ENCODE measurements at places on chromosomes 12 and 14.
A peak's percentile ranks its signal among the peaks of the same experiment; 100 is the strongest.

DNA sequence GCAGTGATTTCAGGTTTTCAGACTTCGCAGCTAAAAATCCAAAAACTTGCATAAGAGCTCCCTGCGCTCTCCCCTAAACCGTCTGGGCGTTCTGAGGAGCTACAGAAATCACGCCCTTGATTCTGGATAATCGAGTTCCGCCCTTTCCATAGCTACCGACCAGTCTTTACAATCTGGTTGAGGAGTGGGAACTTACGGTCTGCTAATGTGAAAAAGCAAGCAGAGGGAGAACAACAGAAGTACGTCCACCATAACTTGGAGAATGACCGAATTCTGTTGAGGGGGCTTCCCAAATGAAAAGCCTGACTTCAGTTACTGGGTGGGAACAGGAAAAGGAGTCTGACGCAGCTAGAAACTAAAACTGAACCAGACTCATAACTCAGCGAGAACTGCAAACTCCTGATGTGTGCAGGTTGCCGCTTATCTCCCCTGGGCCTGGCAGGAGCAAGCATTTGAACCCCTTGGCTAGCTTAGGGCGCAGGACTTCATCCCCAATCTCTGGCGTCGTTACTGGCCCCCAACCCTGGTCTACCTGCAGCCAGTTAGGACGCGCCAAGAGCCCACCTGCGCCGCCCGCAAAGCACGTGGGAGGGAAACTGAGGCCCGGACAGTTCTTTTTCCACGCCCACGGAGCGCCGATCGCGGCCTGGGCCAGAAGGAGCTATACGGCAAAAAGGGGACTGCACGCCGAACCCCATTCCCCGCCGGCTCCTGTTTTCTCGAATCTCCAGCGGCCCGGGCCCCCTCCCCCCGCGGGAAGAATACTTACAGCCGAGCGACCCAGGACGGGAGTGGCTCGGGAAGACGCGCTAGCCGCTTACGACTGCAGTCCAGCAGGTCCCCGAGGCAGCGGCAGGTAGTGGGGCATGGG is 838 bp downstream of the LRIG3 start:
- no peak for DNase-seq

- DNase-seq, result no peak
Observed at GRCh38 chr12:130439250-130439649, 101.6 kb downstream of the PIWIL1 start.

- no peak for DNase-seq
Observed at GRCh38 chr12:104729610-104730446, 228.3 kb downstream of the SLC41A2 start.

DNA sequence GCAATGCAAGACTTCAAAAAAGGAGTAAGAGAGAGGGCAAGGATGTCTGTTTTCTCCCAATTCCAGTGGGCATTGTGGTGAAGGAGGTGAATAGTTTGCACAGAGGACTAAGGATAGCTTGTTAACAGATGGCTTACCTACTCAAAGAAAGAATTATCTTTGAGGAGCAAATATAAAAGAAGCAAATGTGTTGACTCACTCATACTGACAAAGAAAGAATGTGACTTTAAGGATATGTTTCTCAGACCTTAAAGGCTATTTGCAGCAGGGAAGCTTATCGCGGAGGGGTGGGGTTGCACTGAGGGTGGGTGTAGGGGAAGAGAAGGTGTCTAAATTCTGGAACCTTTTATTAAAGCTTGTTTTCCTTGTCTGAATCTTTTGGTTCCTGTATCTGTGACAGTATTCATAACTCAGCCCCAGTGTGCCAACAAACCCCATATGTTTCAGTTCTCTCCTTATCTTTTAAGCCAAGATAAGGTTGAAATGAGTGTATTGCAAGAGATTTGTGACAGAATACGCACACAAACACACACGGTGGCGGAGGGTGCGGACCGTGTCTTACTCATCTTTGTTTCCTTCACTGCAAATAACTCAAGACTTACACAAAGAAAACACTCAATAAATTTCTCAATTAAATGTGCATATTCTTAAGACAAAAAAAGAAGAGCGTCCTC is 146.4 kb upstream of the ARID2 start:
- no peak for DNase-seq

DNA sequence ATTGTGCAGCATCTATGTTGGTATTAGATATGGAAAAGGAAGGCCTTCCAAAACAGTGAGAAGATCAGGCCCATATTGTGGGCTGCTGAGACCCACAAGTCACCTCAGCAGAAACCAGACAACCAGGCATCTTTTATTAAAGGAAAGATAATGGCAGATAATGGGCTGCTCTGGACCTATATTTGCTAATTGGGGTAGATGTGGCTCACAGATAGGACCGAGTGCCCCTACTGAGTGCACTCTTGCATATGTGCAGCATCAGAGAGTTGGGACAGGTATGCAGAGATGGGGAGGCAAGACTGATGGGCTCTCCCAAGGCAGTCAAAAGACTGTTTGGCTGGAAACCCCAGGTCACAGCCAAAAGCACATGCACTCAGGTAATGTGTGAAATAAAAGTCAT is 149.8 kb upstream of the GZMB start:
- DNase-seq, result no peak

DNA sequence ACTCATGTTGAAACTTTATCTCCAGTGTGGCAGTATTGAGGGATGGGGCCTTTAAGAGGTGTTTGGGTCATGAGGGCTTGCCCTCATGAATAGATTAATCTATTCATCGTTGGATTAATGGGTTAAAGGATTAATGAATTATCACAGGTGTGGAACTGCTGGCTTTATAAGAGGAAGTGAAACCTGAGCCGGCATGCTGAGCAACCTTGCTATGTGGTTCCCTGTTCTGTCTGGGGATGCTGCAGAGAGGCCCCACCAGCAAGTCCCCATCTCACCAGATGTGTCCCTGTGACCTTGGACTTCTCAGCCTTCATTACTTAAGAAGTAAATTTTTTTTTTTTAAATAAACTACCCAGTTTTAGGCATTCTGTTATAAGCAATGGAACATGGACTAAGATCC is 109.6 kb downstream of the DYRK2 start:
- DNase-seq, result peak; percentile 7

DNA sequence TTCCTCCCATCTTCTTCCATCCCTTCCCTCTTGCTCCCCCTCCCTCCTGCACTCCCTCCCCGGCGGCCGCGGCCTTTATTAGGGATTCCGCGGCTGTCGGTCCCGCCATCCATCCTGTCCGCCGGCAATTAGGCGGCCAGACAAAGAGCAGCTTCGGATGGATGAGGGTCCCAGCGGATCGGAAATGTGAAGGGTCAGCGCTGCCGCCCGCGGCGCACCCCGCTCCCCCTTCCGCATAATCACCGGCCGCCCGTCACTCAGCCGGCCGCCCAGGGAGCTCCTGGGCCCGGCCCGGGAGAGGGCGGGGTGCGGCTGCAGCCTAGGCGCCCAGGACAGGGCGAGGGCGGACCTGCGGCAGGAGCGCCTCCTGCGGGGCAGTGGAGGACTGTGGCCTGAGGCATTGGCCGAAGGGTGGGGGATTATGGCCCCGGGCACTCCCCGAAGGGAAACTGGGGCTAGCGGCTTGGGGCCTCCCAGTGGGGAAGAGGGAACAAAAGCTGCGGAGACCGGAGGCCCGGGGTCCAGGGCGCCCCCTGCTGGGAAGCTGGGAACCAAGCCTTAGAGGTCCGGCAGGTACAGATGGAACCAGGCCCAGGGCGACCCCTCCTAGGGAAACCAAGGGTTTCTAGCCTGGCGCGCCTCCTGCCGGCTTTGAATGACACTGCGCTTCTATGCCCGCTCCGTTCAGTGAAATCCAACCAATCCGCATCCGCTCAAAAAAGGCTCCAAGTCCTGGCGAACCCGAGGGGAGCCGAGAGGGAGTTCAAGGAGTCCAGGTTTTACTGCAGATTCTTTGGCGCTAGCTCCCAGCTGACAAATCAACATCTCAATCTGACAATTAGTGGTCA is 4.4 kb upstream of the DNAJC22 start:
- DNase-seq, result peak; percentile 98

- DNase-seq, result no peak
Observed at GRCh38 chr14:70648346-70648745, 6.6 kb downstream of the TTC9 start.

DNA sequence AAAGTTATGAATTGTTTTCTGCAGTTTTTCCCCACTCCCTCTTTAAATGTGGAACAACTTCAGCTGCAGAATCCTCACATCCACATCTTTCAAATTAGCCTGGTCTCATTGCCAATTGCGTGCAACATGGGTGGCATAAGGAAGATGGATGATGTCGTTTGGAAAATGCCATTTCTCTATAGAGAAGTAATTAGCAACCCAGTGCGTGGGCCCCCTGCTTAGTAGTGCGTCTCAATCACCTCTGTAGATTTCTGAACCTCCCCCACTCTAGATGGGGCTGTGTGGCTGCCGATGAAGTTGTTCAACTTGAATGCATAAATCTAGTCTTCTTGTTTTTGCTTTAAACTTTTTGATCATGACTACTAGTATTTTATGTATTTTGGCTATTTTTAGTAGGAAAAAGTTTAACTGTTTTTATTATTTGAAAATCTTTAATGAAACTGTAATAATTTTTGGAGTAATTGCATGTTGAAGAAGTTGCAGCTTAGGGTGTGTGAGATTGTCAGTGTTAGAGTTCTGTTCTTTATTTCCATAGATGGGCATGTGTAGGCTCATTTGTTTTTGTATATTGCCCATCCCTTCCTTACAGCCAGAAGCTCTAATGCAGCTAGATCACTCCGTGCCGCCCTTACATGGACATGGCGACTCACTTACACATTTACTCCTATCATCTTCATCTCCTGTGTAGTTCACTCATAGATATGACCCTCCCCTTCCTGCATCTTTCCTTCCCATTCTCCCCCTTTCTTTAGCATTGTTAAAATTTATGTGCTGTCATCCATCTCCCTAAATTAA is 358.2 kb downstream of the DIO2 start:
- DNase-seq, result no peak

GRCh38 chr12:109925185-109925840 is 25.2 kb downstream of the TCHP start:
- no peak for DNase-seq

DNA sequence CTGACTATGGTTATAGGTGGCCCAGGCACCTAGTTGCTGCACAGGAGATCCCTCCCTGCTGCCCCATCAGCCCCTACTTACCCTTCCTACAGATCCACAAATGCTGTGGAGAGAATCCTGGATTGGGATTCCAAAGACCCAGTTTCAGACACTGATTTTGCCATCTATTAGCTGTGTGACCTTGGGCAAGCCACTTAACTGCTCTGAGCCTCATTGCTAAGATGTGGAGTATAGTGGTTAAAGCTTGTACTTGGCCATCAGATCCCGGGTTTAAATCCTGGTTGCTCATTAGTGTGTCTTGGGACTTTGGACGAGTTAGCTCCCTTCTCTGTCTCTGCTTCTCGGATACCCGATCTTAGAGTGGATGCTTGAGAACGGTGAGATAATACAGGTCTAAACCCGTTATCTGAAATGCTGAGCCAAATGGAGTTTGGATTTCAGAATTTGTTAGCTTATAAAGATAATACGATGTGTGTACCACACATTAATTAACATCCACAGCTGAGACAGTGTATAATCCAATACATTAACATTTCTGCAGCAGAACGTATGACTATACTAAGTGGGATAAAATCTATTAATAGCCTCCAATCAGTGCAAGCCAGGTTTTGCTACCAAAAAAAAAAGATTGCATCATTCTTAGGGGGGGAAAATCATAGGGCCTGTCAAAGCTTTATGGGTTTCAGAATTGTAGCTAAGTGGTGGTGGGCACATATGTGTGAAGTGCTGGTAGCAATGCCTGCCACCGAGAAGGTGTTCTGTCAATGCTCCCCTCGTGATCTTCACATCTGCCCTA is 16.0 kb downstream of the PROX2 start:
- no peak for DNase-seq

DNA sequence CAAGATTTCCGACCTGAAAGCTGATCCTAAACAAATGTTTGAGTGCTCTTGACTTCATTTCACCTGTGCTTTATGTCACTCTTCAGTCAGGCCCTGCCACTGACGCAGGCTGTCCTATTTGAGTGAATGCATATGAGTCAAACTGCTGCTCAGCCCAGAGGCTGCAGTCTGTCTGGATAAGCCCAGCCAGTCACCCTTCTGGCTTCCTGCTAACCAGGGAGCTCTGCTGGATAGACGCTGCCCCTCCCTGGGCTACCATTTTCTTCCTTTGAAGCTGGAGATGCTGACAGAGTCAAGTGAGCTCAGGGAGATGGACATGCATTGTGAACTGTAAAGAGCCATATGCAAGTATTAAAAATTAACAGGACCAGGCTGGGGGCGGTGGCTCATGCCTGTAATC is 5.1 kb upstream of the TUNAR start:
- no peak for DNase-seq

DNA sequence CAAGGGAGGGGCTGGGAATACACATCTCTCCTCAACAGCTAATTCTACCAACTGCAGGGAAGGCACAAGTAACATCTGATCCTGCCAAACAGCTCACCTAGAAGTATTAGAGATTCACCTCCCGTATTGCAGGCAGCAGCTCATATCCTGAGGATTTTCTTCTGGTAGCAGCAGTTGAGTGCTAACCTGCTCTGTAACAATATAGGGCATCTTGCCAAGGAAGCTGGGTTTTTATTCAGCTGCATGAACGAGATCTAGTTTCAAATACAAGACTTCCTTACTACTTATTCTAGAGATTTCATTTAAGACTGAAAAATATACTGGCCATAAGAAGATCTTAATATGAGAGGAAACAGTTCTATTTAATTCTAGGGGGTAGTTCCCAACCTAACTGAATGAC is 261.4 kb upstream of the USP15 start:
- DNase-seq, result no peak

DNA sequence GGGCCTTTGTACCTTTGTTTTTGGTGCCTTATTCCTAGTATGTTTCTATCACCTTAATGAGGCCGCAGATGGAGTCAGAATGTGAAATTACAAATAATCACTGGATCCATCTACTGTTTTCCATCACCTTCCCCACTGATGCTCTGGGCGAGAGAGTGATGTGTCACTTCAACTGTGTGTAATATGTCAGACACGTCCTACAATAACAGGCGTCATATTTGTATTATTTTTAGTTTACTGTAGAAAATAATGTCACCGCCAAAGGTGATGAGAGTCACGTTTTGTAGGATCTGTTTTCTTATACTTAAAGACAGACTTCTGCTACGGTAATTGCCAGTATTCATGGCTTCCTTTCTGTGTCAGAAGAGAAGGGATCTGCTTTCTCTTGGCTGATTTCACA is 22.4 kb upstream of the P2RX4 start:
- DNase-seq, result no peak

- DNase-seq, result no peak
Observed at GRCh38 chr14:74820288-74820687, 55.7 kb downstream of the PROX2 start.

GRCh38 chr12:79546466-79547043 is 144.2 kb downstream of the PAWR start:
- DNase-seq, result no peak

Data from KBM-7 (cell line).